ENCODE measurements at places on chromosomes 3 and 15.

DNA sequence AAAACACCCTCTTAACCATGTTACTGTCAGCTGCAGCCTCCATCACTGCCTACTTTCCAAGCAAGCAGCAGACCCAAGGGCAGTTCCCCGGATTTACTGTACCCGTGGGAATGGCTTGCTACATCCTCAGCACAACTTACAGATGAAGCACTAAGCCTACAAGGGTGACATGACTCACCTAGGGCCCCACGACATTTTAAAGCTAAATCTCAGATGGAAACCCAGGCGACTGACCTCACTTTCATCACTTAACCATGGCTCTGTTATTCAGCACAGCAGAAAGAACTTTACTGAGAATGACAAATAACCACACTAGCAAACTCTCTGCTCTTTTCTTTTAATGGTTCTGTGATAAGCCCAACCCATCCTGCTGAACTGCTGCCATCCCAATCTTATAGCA lies 65.6 kb downstream of the SUMF1 start:
- DNase-seq, result no peak

DNA sequence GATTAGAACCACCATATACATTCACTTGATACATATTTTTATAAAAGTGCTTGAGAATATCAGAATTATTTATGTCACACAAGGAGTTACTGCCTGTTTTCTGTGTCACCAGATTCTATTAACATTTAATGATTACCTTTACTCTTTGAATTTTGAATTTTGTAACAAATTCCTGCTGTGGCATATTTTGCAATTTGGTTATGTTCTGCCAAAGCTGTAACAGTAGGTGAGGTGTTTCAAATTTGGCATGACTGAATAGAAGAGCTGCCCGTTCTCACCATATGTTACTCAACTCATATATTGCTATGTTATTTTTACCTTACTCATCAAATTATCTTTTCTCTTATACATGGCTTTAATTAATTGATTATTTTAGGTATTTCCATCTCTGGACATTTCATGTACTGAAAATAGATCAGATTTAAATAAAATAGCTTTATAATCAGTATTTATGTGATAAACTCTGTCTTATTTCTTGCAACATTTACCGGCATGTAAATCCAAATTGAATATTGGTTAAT lies 18.9 kb downstream of the PML start:
- no peak for DNase-seq

DNA sequence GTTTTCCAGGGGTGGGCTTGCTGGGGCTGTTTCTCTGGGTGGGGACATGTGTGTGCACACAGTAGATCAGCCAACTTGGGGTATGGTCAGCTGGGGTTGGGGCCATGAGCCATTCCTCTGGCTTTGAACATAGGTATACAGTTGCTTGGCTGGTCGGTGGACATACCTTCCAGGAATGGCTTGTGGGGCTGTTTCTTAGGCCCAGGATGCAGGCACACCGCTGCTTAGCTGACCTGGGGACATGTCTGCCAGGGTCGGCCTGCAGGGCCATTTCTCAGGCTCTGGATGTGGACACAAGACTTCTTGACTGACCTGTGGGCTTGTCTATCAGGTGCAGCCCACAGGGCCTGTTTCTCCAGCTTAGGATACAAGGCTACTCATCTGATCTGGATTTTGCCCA lies 130.6 kb downstream of the DOCK3 start:
- no peak for DNase-seq

DNA sequence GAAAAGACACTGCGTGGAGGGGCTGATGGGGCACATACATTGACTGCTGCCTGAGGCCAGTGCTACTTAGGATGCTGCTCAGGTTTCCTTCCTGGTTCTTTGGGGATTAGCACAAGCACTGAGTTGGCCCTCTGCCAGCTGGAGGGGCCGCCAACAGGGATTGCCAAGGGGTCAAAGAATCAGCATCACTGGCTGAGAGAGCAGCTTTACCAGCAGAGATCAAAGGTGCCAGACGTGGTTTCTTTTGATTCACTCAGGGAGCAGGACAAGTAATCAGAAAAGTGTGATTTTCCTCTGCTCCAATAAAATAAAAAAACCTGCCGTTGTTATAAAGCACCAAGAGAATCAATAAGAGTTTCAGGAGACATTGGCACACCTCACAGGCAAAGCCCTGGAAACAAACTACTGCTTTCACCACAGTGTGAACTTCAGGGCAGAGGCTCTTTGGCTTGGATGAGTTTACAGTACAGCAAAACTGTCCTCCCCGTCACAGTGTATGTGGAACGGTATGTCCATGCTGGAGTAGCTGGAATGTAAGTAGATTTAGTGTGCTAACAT lies 45.8 kb upstream of the FSIP1 start:
- no peak for DNase-seq

GRCh38 chr3:39917065-39917773 lies 107.8 kb downstream of the MYRIP start:
- DNase-seq, result no peak

GRCh38 chr3:178022599-178022998 lies 513.6 kb upstream of the KCNMB2 start:
- no peak for DNase-seq

DNA sequence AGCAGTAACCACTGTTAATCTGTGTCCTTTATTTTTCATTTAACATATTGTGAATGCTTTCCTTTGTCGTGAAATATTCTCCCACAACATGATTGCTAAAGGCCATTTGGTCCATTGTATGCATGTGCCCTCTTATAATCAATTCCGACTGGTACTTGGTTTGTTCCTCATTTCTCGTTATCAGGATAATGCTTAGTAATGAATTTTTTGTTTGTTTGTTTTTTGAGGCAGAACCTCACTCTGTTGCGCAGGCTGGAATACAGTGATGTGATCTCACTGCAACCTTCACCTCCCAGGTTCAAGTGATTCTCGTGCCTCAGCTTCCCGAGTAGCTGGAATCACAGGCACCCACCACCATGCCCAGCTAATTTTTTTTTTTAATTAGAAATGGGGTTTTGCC lies 22.0 kb downstream of the SPATA12 start:
- DNase-seq, result no peak

DNA sequence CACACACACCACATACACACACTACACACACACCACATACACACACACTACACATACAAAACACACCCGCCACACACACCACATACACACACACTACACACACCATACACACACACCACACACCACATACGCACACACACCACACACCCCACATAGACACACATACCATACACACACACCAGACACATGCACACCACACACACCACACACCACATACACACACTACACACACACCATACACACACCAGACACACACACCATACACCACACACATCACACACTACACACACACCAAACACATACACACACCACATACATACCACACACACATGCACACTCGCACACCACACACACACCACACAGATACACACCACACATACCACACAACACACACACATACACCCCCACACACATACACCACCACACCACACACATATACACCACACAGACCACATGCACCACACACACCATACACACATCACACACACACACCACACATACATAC lies 26.3 kb downstream of the CPN2 start:
- no peak for DNase-seq

DNA sequence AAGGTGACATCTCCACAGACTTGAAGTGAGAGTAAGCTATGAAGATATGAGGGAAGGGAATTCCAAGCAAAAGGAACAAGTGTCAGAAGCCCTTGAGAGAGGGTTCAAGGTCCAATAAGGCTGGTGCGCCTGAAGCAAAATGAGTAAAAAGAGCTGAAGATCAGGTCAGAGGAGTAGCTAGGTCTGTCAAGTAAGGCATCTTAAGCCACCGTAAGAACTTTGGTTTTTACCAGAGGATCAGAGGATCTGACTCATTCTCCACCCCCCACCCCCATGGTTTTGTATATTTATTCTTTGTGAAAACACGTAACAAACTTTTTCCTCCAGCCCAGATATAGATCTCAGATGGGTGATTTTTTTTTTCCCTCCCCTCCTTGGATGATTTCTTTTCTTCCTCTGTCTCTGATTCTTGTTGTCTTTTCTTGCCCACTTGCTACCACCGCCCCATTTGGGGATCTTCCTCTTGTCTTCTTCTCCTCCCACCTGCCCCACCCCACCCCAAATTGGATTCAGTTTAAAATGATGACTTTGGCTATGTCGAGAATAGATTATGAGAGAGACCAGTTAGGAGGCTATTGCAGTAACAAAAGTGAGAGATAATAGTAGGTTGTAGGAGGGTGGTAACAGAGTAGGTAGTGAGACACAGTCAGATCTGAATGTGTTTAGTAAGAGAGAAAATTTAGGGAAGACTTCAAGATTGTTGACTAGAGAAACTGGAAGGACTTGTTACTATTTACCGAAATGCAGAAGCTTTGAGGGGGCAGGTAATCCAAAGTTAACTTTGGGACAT lies 6.1 kb downstream of the TRMT10C start:
- no peak for DNase-seq

DNA sequence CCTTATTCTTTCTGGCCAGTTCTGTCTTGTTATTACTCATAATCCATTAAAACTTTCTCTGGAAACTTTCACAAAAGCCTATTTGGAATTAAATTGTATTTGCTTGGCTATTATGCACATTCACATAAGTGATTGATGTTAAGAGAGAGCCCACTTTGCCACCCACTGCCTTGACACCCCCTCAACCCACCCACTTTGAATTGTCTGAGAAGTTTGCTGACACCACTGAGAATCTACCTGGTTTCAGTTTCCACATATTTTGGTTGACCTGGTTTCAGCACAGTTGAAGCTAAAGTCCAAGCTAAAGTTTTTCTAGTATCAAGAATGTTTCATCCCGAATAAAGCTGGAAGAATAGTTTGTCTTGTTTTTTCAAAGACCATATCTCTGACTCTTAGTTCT lies 70.9 kb downstream of the ARMC8 start:
- DNase-seq, result no peak
